ENCODE measurements at places on chromosomes 2 and 18.

- DNase-seq, result no peak
These were observed 235.9 kb downstream of the KLHL29 start for GRCh38 chr2:23620841-23621341.

GRCh38 chr2:95350368-95350767, 52.1 kb upstream of the FAHD2A start:
- DNase-seq, result no peak

GRCh38 chr2:33495683-33496082, 19.2 kb downstream of the RASGRP3 start:
- no peak for DNase-seq

DNA sequence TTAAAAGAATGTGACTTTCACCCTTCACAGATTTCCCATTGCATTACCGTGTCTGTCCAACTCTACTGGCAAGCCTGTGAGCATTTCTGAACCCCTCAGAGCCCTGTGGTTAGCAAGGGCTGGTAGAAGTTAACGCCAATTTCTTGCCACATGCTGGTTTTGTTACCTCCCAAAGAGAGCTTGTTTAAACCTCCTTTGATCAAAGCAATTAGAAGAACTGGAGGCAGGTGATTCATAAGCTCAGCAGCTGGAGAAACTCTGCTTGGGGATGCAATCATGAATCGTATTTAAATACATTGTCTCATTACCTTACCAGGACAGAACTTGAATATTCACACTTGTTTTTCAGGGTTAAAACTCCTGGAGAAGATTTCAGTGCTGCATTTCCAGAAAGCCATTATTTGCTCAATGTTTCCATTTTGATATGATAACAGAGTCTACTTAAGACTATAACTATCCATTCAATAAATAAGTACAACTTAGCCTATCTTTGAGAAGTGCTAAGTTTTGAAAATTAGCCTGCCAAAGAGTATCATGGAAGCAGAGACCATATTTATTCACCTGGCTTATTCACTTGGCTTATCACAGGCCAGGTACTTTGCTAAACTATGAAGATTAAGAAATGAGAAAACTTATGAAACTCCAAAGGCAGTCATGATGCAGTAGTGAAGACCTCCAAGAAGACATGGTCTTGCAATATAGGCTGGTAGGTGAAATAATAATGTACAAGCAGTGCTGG, 292.8 kb downstream of the INSIG2 start:
- DNase-seq, result no peak

- no peak for DNase-seq
These were observed 100.1 kb upstream of the MAP4K4 start for GRCh38 chr2:101597347-101597944.

DNA sequence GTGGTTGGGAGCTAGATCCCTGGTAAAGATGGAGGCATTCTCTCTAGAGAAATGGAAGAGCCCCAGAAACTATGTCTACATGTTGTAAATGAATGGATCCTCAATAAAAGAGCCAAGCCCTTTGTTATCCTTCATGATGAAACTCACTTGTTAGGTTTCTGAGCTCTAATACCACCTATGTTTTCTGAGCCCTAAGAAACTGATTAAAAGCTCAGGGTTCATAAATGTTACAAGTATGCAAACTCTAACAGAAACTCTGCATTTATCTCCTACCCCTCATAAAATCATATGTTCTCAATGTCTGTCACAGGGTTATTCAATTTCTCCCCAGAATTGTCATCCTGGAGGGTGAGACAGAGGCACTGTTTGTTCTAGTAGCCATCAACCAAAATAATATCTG, 18.0 kb upstream of the HNMT start:
- no peak for DNase-seq

DNA sequence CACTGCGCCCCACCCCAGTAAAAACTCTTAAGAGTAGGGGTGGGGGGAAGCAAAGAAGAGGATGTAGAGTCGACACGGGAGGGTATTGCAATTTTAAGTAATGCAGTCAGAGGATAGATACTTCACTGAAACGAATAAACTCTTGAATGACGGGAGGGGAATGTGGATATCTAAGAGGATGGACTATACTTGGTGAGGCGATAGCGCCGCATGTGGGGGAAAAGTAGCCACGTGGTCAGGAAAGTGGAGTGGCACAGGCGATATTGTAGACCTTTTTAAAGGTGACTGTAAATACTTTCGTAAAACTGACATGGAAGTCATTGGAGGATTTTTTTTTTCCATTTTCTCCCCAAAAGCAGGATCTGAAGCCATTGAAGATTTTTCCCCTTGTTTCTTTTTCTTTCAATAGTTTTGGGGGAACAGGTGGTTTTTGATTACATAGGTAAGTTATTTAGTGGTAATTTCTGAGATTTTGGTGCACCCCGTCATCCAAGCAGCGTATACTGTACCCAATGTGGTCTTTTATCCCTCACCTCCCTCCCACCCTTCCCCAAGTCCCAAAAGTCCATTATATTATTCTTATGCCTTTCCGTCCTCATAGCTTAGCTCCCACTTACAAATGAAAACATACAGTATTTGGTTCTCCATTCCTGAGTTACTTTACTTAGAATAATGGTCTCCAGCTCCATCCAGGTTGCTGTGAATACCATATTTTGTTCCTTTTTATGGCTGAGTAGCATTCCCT, 13.8 kb downstream of the CLK1 start:
- no peak for DNase-seq

- DNase-seq, result no peak
These were observed 74.1 kb upstream of the KLHL14 start for GRCh38 chr18:32846896-32847295.

- no peak for DNase-seq
These were observed 19.2 kb downstream of the TMEM185B start for GRCh38 chr2:120204022-120204405.

DNA sequence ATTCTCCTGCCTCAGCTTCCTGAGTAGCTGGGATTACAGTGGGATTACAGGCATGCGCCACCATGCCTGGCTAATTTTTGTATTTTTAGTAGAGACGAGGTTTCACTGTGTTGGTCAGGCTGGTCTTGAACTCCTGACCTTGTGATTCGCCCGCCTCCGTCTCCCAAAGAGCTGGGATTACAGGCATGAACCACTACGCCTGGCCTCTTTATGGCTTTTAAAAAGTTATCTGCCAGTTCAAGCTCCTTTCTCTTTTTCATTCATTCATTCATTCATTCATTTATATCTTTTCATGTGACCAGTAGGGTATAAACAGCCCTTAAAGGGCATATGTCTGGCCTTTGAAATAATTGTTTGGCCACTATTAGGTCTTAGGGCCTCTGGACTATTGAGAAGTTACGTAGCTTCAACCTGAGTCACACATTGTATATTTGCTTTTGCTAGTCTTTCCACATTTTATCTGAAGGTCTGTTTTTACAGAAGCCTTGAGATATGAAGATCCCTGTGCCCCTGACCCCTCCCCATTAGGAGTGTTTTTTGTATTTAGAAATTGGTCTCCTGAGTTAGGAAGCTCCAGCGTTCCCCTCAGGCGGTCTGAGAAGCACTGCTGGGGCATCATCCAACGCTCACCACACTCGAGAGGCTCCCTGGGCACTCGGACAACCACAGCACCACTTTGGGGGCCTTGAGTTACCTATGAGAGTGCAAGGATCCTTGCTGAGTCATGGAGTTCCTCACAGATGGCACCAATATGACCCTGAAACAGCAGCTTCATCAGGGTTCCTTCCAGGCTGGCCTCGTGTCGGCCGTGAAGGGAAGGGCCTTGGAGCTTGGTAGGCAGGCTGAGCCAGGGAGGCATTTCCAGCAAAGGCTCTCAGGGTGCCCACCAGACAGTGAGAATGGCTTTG, 21.8 kb downstream of the FZD5 start:
- no peak for DNase-seq

- no peak for DNase-seq
These were observed 6.2 kb upstream of the TMEM87B start for GRCh38 chr2:112048887-112049286.

- DNase-seq, result no peak
These were observed 15.8 kb upstream of the RTTN start for GRCh38 chr18:70221156-70221914.

- DNase-seq, result no peak
These were observed 775.5 kb downstream of the RNF144A start for GRCh38 chr2:7692657-7693161.

DNA sequence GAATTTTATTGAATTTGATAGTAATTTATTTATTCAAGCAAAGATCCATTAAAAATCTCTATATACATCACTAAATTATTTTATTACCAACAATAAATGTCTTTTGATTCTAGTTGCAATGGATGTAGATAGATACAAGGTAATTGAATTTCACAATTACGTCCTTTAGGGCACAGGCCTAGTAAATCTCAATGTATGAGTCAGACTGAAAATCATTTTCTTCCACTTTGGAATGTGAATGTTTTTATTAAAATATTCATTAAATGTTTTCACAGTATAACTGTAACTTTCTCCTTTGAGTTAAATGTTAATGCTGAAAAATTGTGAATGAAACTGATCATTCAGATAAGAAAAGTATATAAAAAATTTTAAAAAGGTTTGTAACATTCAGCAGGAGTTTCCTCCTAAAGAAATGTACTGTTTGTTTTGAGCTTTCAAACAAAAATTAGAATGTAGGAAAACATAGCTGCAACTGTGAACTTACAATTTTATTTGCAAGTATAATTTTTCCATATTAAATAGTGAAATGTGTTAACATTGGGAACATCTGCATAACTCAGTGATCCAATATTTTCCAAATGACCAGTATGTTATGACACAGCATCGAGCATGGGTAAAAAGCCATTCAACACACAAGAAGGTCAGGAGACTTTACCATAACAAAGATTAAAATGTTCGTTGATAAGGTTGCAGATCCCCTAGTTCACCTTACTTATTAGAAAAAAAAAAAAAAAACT, 663.7 kb downstream of the METTL4 start:
- no peak for DNase-seq

GRCh38 chr2:229980431-229981184, 58.3 kb downstream of the FBXO36 start:
- no peak for DNase-seq

- no peak for DNase-seq
These were observed 31.3 kb downstream of the KIAA2012 start for GRCh38 chr2:202104286-202104870.

DNA sequence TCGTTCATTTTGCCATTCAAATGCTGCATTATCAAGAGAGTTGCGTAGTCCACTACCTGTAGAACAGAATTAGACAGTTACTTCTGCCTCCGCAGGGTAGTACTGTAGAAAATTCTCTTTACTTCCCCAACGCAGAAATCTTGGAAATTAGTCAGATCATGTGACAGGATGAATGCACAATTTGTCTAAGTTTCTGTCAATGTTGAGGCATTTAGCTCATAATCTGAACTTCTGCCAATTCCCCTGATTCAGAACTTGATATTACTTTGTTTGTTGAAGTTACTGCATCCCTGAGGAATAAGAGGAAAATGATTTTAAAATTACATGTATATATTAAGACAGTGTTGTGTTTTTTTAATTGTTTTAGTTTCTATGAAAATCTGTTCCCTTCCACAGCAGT, 83.4 kb downstream of the TTC27 start:
- no peak for DNase-seq

- DNase-seq, result no peak
These were observed 410.5 kb upstream of the MEIS1 start for GRCh38 chr2:66024391-66024790.

DNA sequence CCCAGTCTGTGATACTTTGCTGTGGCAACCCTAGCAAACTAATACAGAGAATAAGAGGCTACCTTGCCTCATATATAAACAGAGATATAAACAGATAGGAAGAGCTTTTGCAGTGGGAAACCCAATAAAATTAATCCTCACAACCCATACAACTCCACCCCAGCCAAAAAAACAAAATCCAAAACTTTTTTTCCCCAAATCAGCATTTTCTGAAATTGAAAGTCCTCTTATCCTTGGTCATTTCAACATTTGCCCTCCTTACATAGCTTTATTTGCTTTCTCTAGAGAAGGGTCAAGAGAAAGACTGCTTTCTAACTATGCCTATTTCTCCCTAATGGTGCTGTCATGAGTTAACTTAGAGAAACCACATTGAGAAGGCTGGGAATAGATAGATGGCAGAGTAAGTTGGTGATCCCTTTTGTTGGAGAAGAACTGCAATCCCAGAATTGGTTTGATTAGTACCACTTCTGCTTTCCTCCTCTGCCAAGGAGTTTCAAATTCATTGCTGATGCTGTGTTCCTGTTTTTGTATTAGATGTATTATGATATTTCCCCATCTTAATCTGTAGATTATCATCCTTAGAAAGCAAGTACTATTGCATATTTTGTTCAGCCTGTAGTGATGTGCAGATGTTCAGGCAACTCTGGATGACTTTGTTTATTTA, 76.5 kb upstream of the B3GNT2 start:
- no peak for DNase-seq

DNA sequence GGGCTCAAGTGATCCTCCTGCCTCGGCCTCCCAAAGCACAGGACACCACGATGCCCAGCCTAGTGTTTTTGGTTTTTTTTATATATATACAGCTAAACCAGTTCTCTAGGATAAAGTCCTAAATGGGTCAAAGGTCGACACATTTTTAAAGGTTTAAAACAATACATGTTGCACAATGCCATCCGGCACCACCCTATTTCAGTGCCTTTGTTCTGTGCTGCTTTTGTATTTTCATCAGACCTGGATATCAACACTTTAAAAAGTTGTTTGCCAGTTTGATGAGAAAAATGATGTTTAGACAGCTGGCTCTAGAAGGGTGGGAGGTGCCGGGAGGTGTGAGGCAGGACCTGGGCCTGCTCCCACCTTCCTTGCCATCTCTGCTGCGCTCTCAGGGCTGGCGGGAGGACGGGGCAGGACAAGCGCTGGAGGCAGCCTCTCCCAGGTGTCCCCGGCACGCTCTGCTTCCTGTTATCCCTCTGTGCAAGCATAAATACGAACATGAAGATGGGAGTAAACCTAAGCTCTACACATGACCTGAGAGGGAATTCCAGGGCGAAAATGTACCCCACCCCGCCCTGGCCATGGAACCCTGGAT, 103.7 kb downstream of the HS6ST1 start:
- no peak for DNase-seq

DNA sequence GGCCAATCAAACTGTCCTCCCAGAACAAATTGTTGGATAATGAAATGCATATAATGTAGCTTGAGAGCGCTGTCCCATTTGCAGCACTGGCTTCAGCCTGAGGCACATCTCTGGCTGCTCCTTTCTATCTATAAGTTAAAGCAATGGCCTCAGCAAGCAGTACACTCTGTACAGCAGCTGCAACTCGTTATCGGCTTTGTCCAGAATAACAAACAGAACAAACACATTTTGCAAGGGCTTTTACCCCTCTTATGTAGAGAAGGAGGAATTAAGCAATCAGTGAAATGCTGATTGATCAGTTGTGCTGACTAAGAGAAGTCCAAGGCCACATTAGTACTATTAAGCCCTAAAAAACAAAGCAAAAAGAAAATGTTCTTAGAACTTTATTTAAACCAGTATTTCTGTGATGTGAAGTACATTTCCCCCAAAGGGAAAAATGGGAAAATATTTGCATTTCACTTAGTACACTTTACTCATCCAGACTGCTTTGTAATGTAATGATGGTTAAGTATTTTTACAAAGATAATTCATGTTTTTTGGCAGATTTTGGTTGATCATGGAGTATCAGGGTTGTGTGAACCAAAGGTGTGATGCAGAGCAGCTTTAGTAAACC, 15.0 kb upstream of the CPS1 start:
- no peak for DNase-seq

All from stimulated activated CD8-positive, alpha-beta memory T cell treated with anti-CD3 and anti-CD28 coated beads, Interleukin-15, amount 100 ng/mL, for 1 hour (primary cell).